ENCODE measurements at places on chromosomes 7 and 10.

- H3K27ac ChIP-seq: no peak overlapping the region
- H3K4me1 ChIP-seq: no peaks in the 10 kb centered on the region
- H3K36me3 ChIP-seq: no peaks in the 10 kb centered on the region
- no peak overlapping the region for H3K4me3 ChIP-seq
Measured at GRCh38 chr10:130418731-130419130, 282.5 kb downstream of the GLRX3 start.

DNA sequence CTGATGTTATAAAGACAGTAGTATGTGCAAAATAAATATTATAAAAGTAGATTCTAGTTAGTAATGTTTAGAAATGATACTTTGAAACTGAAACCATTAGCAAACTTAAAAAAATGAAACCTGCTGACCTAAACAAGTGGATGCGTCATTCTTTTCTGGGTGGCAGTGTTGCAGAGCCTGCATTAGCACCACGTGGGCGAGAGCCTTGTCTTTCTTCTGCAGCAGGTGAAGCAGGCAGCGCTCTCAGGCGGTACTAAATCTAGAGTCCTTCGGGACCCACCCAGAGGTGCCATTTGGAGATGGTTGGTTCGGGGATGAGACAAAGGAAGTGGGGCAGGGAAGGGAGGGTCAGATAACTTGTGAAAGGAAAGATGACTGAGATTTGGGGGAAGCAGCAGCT is 759.1 kb upstream of the IGFBP3 start:
- H3K27me3 ChIP-seq: no peaks in the 10 kb centered on the region
- no peak overlapping the region for H3K27ac ChIP-seq
- no peaks in the 10 kb centered on the region for H3K36me3 ChIP-seq
- DNase-seq: no peak

DNA sequence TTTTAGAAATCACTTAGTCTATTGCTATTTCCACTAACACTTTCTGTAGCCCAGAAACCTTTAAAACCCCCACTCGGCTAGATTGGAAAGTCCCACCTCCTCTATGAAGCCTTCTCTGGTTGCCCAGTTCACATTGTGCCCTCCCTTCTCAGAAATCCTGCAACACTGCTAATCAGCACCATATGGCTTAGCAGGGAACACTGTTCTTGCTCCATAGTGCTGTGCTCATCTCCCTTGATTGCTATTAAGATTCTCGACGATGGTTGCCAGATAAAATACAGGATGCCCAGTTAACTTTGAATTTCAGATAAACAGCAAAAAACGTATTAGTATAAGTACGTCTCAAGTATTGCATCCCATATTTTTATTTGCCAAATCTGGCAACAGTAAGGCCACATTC is 40.1 kb upstream of the XPNPEP1 start:
- no peak overlapping the region for H3K4me3 ChIP-seq
- H3K36me3 ChIP-seq: no peaks in the 10 kb centered on the region
- H3K4me1 ChIP-seq: no peaks in the 10 kb centered on the region
- DNase-seq: no peak
- no peak overlapping the region for H3K27ac ChIP-seq

DNA sequence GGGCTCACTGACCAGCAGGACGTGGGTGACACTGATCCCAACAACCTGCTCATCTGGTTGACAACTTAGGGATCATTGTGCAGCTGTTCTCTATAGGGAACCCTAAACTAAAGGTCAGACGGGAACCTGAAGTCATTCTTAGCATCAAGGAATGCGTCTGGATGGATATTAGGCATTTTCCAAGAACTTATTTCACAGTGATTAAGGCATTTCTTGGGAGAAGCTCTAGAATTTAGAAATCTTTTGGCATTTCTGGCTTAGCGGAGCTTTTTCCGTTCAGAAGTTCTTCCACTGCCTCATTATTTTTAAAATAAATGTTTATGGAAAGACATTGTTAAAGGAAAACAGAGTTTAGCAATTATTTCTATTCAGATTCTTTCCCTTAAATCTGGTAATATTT is 303.3 kb upstream of the IGFBP3 start:
- no peak overlapping the region for H3K27ac ChIP-seq
- H3K4me3 ChIP-seq: no peak overlapping the region
- no peaks in the 10 kb centered on the region for H3K36me3 ChIP-seq
- no peaks in the 10 kb centered on the region for H3K4me1 ChIP-seq
- DNase-seq: no peak
- no peaks in the 10 kb centered on the region for H3K27me3 ChIP-seq

DNA sequence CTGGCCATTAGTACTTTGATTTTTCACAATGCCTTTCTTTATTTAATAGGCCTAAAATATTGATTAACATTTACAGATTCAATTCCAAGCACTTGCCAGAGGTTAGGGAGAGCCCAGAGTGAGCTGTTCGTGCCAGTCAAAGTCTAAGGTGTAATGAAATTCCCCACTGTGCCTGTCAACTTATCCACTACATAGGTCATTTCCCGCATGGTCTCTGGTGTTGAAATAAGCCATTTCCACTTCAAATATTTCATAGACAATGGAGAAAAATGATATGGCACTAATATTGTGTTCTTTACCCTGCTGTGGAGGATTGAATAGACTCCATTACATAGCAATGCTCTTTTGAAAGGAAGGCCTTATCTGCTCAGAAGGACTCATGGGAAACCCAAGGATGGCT is 978.1 kb upstream of the CELF2 start:
- H3K4me3 ChIP-seq: no peak overlapping the region
- no peak overlapping the region for H3K27ac ChIP-seq
- no peaks in the 10 kb centered on the region for H3K36me3 ChIP-seq
- no peak for DNase-seq
